ENCODE measurements at places on chromosomes 13 and 19.

GRCh38 chr13:37277007-37277406 is 171.5 kb upstream of the CSNK1A1L start:
- no peak for DNase-seq

DNA sequence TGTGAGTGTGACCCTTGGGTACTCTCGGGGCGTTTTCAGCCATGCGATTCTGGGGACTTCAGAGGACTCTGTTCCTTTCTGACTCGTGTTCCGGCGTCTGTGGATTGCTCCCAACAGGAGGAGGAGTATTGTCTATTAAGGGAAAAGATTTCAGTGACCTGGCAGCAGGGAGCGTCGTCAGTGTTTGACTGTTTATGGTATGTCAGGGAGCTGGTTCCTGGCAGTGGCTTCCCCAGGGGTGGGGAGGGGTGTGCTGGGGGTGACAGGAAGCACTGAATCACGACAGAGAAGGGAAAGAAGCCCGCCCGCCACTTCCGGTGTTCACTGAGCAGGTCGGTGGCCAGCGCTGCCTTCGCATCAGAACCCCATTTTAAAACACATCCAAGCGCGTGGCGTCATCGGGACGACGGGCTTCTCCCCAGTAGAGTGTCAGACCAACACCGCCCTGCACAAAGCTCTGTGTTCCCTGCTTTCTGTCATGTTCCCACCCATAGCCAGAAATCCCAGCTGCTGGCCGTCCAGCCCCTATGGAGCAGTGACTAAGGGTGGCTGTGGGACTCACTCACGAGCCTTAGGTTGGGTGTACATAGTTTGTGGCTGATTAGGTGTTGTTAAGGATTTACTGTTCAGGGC is 33.8 kb downstream of the COL4A2 start:
- peak; percentile 50 for DNase-seq

DNA sequence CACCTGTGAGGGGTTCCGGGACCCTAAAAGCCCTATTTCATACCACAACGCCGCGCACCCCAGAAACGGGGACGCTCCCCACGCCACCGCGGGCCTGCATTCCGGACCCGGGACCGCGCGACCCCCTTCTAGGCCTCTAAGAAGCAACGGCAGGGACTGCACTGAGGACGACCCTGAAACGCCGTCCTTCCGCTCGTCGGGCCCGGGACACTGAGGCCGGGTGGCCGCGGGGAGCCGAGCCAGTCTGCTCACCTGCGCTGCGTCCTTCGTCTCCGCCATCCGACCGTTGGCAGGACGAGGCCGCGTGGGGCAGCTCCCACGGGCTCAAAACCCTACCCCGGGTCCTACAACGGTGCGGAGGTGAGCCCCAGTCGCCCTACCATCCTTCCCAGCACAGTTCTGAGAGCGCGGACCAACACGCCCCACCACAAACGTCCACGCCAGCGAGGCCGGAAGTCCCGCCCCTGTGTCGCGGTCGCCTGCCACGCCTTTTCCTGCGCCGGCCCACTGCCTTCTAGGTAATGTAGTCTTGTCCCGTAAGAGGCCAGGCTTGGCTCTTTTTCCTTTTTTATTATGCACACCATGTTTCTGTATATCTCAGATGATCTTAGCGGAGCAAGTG is at the start of gene ZNF550:
Gene ZNF550, minus strand, starts transcription at position 460 of the 622 bp plus-strand sequence. Its CDS starts 181 bp downstream, at position 279.
- peak; percentile 82 for DNase-seq

- DNase-seq: no peak
Measured at GRCh38 chr19:17254636-17255035, 8.9 kb upstream of the NR2F6 start.

DNA sequence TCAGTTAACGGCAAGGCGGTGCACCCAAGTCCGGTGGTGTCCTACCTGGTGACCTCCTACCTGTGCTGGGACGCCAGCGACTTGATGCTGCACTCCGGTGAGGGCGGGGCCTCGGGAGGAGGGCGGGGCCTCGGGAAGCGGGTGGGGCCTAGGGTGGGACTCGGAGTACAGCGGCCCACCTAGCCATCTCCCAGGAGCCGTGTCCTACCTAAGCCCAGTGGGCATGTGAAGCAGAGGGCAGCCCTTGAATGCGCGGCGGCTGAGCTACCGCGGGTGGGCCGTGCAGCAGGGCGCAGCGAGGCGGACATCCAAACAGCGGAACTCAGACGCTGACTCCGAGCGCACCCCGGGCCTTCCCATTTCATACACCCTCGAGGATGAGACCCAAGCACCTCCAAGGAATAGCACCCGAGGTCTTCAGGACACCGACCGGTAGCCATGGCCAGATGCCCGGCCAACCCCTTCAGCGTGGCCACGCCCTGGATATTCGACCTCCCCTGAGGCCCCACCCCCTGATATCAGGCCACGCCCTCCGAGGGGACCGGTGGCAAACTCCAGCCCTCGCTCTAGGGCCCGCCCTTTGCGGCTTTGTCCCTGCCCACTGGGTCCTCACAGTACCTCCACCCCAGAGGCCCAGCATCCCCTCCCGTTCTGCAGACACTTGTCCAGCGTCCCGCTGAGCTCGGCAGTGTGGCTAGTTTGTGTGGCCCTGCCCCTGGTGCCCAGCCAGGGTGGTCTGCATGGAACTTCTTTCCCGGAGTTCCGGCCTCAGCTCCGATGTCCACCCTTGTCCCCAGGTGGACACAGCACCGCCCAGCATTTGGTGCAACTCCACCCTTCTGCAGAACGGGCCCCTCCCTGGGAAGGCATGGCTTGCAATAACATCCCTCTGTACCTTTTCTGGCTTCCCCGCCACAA is 5.4 kb downstream of the KLK1 start:
- no peak for DNase-seq

DNA sequence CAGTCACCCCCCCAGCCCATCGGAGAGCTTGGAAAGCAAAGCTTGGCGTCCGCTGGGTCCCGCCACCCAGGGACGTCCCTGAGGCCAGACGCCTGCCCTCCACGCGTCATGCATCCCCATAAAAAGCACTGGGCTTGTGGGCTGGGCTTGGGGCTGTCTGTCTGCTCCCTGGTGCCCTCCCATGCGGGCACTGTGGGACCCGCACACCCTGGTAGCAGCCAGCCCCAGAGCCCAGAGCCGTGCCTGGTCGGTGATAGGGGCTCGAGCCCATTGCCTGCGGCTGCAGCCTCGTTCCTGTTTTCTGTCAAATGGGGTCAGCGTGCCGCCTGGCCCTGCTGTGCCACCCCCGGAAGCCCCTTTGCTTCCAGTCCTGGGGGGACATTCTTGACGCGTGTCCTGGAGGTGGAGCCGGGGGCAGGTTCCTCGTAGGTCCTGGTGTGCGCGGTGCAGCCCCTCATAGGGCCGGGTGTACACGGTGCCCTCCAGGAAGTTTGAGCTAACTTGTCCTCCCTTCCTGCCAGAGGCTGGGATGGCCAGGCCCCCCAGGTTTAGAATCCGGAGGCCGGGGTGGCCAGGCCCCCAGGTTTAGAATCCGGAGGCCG is 4.3 kb upstream of the GZMM start:
- DNase-seq: no peak

DNA sequence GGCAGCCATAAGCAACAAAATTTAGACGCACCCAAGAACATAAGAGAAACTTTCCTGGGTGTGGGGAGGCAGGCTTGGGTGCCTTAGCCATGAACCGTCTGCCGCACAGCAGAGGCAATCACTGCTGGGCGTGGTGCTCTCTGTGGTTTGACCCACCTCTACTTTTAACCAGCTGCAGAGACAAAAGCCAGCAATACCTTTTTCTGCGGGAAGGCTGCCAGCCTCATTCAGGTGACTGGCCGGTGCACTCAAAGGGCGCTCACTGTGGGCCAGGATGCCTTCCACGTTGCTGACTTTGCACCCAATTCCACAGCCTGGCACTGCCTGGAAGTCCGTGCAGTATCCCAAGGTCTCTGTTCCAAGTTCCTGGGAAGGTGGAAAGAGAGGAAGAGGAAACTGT is 69.1 kb downstream of the ATP7B start:
- DNase-seq: no peak

- no peak for DNase-seq
Measured at GRCh38 chr13:71611292-71611691, 255.7 kb downstream of the DACH1 start.

DNA sequence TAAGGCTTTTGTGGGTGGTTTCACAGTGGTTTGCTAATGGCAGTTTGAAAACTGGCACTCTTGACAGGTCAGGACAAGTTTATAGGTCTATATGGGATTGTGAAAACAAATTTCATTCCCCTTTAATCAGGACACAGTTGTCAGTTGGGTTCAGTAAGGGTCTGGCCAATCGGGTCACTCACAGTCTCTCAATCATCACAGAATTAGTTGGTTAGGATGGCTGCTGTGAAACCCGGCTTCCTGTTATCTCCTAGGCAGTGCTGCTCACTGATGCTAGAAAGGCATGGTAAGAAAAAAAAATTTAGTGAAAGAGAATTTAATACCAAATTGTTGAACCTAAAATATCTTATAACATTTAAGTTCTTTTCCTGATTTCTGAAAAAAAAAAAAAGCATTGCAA is 1730.1 kb downstream of the EFNB2 start:
- no peak for DNase-seq

GRCh38 chr19:16897856-16898161 is 9.0 kb downstream of the F2RL3 start:
- no peak for DNase-seq

DNA sequence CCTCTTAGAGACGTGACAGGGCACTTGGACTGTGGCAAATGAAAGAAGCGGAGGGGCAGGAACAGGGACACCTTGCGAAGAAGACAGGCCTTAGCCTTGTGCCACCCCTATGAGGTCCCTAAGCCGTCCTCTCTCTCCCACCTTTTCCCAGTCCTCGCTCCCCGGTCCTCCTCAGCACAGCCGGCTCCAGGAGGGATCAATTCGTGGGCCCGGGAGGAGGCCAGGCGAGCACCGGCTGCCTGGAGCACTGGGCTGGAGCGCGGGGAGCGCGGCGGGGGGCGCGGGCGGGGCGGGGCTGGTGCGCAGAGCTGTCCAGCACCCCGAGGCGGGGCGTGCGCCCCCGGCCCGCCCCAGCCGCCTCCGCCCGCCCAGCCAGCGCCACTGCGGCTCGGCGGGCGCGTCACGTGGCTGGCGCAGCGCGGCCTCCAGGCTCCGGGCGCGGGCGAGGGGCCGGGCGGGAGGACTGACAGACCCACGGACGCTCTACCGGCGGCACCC is at the start of gene LRP3:
Gene LRP3, plus strand, starts transcription at position 466 of the 498 bp plus-strand sequence. CDS start 456 bp downstream, outside the sequence.
- no peak for DNase-seq

- DNase-seq: no peak
Measured at GRCh38 chr13:19695829-19696228, 62.4 kb downstream of the MPHOSPH8 start.

DNA sequence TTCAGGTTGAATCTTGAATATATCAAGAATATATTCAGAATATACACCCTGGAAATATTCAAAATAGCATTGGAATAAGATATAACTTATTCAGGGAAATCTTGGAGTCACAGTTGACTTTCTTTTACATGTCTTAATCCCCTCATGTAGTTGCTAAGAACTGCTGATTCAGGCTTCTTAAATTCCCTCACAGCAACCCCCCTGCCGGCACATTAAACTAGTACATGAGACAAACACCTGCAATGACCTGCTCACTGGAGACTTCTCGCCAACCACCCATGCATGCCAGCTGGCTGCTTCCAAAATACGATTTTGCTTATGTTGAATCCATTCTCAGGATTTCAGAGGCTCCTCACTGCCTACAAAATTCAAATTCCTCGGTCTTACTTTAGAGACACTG is 997.1 kb downstream of the EFNB2 start:
- DNase-seq: no peak

GRCh38 chr13:108082481-108082880 is 132.9 kb downstream of the LIG4 start:
- DNase-seq: no peak

GRCh38 chr13:35835989-35836388 is 295.2 kb downstream of the DCLK1 start:
- DNase-seq: no peak

DNA sequence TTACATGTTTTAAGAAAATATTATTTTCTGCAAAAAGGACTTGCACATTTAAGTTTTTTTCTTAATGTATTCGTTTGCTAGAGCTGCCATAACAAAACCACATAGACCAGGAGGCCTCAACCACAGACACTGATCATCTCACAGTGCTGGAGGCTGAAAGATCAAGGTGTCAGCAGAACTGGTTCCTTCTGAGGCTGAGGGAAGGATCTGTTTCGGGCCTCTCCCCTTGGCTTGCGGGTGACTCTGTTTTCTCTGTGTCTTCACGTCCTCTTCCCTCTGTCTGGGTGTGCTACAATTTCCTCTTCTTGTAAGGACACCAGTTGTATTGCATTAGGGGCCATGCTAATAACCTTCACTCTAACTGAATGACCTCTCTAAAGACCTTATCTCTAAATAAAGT is 364.2 kb downstream of the IRS2 start:
- DNase-seq: no peak

- DNase-seq: no peak
Measured at GRCh38 chr13:36555151-36555986, 118.5 kb upstream of the SERTM1 start.

- DNase-seq: no peak
Measured at GRCh38 chr19:35427187-35427586, 20.9 kb upstream of the FFAR2 start.

DNA sequence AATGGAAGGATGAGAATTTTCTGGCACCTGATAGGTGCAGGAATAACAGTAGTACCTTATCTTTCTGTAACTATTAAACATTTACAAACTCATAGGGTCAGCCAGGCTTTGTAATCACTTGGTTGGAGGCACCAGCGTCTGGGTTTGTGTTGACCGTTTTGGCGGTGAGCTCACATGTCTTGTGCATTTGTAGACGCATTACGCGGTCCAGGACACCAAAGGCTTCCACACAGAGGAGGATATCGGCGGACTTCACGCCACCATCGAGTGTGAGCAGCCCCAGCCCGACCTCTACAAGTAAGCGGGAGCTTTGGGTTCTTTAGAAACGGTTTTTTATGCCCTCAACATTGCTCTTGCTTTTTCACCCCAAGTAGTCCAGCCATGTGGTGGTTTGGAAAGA is 129.3 kb downstream of the ATP11A start:
- no peak for DNase-seq

DNA sequence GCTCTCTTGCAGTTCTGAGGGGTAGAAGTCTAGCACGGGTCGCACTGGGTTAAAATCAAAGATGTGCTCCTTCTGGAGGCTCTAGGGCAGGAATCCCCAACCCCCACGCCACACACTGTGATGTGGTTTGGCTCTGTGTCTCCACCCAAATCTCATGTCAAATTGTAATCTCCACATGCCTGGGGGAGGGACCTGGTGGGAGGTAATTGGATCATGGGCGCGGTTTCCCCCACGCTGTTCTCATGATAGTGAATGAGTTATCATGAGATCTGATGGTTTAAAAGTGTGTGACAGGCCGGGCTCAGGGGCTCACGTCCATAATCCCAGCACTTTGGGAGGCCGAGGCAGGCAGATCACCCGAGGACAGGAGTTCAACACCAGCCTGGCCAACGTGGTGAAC is 26.6 kb upstream of the CALM3 start:
- no peak for DNase-seq

Measured in activated CD4-positive, alpha-beta T cell treated with anti-CD3 and anti-CD28 coated beads for 1 hour (primary cell).